ENCODE measurements at places on chromosomes 7 and 10.

DNA sequence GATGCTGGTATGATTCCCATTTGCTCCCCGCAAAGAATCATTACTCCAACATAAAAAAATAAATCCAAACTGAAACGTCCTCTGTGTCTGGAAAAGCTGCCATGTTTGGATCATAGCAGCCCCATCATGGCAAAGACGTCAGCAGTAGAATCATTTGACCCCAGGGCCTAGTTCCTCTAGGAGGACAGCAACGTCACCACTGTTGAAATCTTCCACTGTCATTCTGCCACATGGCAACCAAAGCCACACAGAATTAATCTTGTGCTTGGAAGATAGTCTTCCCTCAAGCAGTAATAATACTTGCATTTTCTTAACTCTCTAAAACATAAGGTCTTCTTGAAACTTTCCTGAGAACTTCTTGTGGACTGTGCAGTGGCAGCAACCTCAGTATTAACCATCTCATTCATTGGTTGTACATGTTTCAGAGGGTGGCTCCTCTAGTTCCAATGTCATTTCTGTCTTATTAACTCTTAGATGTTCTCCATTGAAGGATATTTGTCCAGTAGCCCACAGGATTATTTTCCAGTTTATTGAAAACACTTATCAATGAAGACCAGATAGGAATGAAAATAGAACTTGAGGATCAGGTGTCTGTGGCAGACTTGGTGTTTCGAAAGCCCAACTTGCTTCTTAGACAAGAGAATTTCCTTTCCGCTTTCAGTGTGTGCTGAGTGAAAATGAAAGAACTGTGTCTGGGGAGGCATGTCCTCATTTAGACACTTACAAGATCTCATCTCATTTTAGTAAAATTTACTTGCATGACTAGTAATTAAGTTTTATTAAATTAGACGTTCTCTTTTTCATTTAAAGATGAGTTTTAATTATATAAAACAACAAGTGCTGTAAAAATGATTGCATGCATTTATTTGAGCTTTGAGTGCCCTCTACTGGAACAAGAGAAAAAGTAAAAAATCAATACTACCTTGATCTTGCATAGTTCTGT, 28.9 kb upstream of the INHBA start:
- no peak for DNase-seq

DNA sequence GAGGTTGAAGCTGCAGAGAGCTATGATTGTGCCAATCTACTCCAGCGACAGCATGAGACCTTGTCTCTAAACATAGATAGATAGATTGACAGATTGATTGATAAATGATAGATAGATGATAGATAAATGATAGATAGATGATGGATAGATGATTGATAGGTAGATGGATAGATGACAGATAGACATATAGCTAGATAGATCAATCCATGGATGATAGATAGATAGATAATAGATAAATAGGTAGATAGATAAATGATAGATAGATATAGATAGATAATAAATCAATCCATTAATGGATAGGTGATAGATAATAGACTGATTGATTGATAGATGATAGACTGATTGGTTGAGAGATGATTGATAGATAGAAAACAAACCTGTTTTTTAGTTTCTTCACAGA, 349.6 kb downstream of the PAXIP1 start:
- no peak for DNase-seq

GRCh38 chr7:87627634-87627994, 584 bp upstream of the RUNDC3B start:
- DNase-seq = no peak

DNA sequence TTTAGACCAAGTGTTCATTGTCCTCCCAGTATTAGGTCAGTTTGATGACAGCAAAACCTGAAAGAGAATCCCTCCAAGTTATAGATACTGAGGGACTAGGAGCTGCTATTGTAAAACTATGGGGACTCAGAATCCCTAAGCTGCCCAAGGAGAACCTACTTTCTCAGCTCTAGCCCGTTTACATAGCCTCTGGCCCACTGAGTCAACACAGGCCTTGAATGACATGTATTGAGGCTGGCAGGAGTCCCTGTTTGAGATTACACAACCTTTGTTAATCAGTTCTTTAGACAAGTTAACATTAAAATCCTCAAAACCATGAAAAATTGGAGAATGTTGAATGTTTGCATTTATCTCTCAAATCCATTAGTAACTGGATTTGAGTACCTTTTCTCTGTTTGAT, 1079.0 kb downstream of the KCNMA1 start:
- no peak for DNase-seq

- no peak for DNase-seq
These were observed 189.7 kb downstream of the TMEM26 start for GRCh38 chr10:61263518-61263917.

DNA sequence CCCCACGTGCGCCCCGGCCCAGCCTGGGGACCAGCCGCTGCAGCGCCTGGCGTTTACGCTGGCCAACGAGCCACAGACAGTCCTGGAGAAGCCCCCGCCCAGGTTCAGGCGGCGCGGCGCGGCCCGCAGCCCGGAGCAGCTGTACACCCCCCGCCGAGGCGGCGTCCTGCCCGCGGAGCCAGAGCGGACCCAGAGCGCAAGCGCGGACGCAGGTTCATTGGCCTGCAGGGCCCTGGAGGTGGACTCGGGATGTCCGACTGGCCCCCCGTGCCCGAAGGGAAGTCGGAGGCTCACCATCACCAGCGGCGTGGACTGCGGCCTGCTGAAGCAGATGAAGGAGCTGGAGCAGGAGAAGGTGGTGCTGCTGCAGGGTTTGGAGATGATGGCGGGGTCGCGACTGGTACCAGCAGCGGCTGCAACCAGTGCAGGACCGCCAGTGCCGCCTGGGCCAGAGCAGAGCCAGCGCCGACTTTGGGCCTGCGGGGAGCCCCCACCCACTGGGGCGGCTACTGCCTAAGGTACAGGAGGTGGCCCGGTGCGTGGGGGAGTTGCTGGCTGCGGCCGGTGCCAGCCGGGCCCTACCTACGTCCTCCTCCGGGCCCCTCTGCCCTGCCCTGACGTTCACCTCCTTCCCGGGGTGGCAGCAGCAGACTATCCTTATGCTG, 72.0 kb upstream of the KCTD7 start:
- DNase-seq = no peak

- DNase-seq = peak; percentile 49
These were observed 77.7 kb downstream of the GRID1 start for GRCh38 chr10:86288695-86289576.

GRCh38 chr10:14670551-14671240, 104.0 kb downstream of the FAM107B start:
- DNase-seq = no peak

- DNase-seq = no peak
These were observed 108.4 kb downstream of the HIPK2 start for GRCh38 chr7:139669106-139670061.

DNA sequence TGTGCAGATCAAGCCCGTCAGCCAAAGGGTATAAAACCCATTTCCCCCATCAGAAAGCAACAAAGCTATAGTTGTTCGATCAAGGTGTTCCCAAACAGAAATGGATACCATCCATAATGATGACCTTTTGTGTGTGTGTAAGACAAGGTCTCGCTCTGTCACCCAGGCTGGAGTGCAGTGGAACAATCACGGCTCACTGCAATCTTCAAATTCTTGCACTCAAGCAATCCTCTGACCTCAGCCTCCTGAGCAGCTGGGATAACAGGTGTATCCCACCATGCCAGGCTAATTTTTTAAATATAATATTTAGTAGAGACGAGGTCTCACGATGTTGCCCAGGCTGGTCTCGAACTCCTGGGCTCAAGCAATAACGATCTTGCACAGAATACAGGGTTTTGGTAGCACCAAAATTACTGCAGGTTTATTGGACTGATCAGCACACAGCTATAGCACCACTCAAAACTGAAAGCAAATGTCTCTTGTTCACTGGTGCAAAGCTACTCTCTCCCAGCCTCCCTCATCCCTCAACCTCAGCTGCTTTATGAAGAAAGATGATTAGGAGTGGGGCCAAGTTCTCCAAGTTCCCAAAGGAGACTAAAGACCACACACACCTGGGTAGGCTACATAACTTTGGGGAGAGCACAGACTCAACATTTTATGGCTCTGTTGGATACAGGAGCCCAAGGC, 80.5 kb downstream of the ABI1 start:
- DNase-seq = no peak

DNA sequence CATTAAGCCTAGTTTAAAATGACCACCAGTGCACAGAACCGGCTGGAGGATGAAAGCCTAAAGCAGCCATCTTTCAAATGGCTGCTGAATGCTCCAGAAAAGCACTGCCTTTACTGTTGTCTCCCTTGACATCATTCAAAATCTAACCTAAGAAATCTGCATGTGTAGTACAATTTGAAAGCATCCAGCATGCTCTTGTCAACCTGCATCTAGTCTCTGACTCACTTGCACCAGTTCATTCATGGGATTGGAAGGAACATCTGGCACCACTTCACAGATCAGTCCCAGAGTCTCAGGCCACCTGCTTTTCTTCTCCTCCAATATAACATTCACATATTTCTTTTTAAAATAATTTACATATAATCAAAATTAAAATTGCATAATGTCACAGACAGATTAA, 76.2 kb downstream of the RNF133 start:
- no peak for DNase-seq

GRCh38 chr10:113121153-113121552, 171.1 kb downstream of the TCF7L2 start:
- DNase-seq = no peak

GRCh38 chr10:18221123-18221522, 80.9 kb downstream of the CACNB2 start:
- DNase-seq = no peak

DNA sequence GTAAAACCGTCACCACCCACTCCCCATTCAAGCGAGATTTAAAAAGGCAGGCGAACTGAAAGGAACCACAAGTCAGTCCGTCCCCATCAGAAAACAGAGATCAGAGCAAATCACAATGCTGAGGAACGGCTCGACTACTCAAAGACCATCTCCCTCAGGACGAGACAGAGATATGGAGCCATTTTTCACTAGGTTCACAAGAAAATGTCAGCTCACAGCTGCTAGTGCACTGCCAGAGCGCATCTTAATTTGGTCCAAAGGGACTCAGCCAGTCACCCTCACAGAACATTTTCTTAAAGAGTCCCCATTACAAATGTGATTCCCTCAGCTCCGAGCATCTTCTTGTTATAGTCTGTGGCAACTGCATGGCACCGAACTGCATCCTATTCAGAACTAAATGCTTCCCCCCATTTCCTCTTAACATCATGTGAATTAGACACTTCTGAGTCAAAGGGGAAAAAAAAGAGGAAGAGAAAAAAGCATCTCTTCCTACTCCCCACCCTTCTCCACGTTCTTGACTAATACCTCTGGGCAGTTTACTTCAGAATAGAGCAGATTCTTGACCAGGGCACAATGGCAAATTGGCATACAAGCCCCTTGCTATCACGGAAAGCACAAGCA, 683.9 kb downstream of the MAGI2 start:
- no peak for DNase-seq

- no peak for DNase-seq
These were observed 50.5 kb downstream of the TMEM209 start for GRCh38 chr7:130154501-130155317.

DNA sequence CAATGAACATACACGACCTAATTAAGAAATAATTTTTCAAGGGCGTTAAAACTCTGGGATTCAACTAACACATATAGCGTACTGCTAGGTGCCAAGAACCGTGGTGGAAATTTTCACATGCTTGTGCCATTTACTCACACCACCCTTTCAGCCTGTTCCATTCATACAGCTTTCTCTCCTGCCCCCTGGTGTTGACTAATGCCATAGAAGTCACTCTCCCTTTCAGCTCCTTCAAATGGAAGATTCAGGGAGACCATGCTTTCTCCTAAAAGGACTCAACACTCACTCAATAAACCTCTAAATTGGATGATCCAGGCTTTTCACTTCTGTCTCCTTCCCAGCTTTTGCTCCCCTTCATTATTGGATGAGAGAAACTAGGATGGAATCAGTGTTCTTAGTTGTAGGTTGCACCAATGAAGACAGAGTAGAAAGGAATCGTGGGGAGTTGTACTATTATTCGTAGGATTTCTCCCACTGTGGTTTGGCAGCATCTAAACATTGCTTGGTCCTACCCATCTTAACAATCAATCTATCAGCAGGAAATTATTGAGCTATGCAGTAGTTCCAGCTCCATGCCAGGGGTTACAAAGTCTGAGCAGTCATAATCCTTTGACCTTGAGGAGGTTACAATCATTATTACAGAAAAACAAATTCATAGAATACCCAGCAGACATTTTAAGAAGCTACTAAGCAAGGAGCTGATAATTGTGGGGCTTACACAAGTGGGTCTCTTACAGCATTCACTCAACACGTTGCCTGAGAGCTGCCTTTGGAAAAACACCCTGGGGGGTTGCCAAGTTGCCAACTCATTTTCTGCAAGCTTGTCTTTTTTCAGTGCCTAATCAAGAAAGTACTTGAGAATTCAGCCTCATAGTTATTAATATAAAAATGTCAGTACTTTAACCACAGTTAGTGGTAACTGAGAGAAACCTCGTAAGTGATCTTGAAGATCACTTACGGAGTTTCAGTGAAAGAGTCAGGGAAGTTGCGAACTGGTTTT, 2.8 kb upstream of the PPP1R3C start:
- DNase-seq = no peak

- DNase-seq = no peak
These were observed 207.3 kb upstream of the ADO start for GRCh38 chr10:62597226-62597625.

- no peak for DNase-seq
These were observed 354.8 kb downstream of the CXCL12 start for GRCh38 chr10:44030132-44030531.

DNA sequence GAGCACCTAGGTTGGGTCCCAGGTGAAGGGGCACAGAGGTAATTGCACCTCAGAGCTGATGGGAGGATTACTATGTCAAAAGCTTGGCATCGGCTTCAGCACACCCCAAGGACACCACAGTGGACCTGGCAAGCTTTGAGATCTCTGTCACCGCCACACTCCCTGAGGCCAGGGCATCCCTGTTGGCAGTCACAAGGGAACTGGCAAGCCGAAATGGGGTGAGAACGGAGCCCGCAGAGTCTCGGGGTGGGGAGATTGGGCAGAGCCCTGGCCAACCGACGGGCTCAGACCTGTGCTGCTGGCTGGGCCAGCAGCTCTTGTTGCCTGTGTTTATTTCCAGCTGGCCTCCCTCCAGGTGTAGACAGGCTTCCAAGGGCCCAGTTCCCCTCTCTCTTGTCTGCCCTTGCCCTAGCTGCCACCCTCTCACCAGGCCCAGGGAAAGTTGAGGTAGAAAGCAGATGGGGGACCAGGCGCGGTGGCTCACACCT, 2.5 kb downstream of the HSPB1 start:
- peak; percentile 85 for DNase-seq

DNA sequence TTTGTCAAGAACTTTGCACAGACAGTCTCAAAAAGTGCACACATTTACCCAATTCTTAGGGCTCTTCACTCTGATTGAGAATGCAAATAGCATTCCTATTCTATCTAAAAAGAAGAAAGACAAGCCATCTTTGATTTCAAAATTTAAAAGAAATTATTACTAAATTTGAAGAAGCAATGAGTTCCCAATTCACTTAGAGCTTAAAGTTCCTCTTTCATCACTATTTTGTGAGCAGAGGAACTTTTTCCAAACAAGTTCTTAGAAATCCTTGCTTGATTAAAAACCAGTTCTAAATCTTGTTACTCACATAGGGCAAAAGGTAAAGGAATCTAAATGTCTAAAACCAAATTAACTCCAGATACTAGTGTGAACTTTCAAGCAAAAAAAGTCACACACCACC, 56.4 kb downstream of the TBXAS1 start:
- DNase-seq = no peak
